ENCODE measurements at places on chromosomes 3 and 15.

GRCh38 chr3:71543371-71544016, 40.0 kb downstream of the FOXP1 start:
- DNase-seq, result no peak

DNA sequence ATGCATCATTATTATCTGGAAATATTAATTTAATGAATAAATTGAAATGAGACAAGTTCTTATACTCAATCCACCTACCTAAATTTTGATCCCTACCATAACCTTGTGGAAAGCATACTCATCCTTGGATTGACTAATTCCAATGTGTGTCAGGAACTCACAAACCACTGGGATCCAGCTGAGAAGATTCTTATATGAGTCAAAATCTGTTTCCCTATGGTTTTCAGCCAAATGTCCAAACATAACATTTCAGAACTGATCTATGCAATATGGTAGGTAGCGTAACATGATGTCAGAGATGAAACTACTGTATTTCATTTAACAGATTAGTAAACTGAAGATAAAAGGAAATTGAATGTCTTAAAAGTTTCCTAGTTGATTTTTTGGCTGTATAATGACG, 250.0 kb downstream of the PLOD2 start:
- DNase-seq, result no peak

GRCh38 chr15:69093127-69093526, 67.3 kb upstream of the GLCE start:
- no peak for DNase-seq

DNA sequence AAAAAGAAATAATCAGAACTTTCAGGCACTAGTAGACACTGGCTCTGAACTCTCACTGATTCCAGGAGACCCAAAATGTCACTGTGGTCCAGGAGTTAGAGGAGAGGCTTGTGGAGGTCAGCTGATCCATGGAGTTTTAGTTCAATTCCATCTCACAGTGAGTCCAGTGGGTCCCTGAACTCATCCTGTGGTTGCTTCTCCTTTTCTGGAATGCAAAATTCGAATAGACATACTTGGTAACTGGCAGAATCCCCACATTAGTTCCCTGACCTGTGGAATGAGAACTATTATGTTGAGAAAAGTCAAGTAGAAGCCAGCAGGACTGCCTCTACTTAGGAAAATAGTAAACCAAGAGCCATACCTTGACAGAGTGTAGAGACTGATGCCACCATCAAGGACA, 87.3 kb upstream of the OXTR start:
- DNase-seq, result no peak

DNA sequence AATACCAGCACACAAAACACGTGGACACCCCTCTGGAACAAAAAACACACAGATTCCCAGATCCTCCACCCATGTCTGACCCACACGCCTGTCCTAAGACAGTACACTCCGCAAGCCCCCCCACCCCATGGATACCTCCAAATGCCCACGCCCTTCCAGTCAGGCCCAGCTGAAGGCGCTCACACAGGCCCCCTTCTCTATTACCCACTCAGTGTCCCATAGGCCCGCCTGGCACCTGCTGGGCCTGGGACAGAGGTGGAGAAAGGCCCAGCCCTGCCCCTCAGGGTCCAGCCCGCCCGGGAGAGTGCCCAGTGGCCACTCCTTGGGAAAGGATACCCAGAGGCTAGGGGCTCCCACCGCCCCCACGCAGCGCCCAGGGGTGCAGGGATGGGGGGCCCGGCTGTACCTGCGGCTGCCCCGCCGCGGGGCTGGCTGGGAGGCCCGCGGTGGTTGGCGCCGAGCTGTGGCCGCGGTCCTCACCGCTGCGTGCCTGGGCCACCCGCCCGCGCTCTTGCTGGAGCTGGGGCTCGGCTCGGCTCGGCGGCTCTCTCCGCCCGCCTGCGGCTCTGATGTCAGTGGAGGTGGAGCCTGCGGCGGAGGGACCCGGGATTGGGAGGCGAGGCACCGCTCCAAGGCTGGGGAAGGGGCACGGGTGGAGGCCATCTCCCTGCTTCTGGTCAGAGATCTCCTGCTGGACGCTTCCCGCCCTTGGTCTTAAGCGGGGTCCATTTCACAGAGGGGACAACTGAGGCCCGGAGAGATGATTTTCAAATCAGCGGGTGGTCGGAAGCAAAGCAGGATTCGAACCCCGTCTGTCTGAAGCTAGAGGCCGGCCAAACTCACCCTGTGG, at the start of gene CAMK1:
Gene CAMK1 (minus strand): TSS at position 522 of the 850 bp plus-strand sequence. CDS start 2,198 bp downstream, outside the sequence.
- peak; percentile 96 for DNase-seq

DNA sequence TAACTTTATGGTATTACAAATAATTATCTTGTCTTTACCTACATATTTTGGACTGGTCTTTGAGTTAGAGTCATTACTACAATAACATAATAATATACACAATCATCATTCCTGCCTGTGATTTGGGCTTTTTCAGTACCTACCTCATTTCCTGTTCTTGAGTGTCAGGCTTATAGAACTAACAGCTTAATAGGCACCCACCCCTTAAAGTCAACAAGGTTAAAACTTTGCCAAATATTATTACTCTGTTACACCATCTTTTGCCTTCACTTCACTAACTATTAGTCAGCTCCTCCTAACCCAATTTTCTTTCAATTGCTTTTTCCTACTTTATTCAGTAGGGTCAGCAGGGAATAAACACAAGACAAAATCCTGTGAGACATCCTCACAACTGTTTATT, 488.7 kb upstream of the AGTR1 start:
- DNase-seq, result no peak

- no peak for DNase-seq
Measured at GRCh38 chr3:196677353-196677752, 34.7 kb downstream of the CEP19 start.

DNA sequence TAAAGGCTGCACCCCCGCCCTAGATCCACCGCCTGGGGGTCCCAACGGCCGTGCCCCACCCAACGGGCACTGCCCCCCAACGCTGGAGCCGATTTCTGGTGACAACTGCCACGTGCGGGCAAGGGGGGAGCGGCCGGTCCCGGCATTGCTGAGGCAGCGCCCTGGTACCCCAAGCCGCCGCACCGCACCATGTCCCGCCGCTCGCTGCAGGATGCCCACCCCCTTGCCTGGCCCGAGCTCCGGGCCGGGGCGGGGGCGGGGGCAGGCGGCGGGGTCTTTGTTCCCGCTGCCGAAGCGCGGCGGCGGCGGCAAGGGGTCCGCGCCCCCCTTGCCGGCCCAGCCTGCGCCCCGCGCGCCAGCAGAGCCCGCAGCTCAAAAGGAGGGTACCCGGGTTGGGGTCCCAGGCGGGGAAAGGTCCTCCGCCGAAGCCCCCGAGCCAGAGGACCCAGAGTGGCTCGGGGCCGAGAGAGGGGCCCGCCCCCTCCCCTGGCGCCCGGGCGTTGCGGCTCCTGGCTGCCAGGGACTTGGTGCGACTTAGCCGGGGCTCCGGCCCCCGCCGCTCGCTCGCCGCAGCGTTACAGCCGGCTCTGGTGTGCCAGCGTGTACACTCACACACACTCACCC, 678 bp downstream of the SEMA7A start:
- DNase-seq, result no peak

- peak; percentile 40 for DNase-seq
Measured at GRCh38 chr3:16264174-16264707, 502 bp downstream of the DPH3 start.

All from HuH-7.5 (cell line).